ENCODE measurements at places on chromosomes 2 and 18.

GRCh38 chr2:24459224-24460161, 31.6 kb upstream of the NCOA1 start:
- no peak for DNase-seq

GRCh38 chr18:35661483-35662146, 80.1 kb downstream of the GALNT1 start:
- DNase-seq: no peak

DNA sequence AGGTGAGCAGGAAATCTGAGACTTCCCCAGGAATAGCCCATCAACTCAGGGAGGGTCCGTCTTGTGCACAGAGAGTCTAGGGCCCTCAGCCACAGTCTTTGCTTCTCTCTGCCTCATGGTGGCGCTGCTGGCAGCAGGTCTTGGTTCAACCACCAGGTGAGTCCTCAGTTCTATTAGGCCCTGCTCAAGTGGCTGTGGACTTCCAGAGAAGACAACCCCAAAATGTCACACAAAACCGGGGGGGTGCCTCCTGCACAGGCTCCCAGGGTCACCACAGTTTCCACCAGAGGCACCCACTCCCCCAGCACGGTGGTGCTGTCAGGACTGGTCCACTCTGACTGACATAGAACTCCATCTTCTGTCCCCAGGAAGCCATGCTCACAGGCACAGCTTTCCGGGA, 2.4 kb upstream of the CHRNG start:
- DNase-seq: no peak

DNA sequence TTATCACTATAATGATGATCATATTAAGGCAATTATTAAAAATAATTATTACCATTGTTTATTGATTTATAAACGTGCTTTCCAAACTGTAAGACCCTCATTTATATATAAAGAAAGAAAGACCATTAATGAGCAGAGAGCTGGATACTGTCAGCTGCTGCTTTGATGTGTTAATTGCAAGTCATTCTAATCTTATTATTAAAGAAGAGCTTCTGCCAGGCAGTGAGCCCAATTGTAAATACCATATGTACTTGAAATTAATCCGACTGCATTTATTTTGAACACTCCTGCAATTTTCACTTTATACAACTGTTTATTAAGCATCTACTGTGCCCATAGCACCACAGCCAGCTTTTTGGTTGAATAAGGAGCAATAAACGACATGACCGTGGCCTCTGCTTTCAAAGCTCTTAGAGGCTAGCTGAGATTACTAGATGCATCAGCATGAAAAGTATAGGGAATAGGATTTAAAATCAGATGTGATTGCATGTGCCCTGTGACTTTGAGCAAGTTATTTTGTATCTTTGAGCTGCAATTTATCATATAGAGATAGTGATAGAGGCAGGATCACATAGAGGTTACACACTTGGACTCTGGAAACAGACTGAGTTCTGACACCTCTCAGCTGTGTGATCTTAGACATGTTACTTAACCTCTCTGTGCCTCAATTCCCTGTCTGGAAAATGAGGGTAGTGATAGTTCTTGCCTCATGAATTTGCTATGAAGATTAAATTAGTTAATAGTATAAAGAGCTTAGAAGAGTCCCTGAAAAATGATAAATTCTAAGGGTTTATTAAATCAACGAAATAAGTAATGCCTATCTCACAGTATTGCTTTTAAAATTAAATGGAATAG, 83.4 kb downstream of the MYCN start:
- no peak for DNase-seq

DNA sequence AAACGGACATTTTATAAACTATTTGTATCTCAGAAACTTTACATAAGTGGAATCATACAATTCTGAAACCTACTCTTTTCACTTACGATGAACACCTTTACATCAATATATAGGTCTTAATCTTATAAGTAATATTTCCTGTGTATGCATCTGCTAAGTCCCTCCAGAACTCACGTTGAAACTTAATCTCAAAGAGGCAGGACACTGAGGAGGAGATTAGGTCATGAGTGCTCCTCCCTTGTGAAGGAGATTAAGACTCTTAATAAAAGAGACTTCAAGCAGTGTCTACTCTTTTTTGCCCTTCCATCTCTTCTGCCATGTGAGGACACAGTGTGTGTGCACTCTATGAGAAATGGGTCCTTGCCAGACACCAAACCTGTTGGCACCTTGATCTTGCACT, 94.7 kb upstream of the CDKL4 start:
- DNase-seq: no peak

DNA sequence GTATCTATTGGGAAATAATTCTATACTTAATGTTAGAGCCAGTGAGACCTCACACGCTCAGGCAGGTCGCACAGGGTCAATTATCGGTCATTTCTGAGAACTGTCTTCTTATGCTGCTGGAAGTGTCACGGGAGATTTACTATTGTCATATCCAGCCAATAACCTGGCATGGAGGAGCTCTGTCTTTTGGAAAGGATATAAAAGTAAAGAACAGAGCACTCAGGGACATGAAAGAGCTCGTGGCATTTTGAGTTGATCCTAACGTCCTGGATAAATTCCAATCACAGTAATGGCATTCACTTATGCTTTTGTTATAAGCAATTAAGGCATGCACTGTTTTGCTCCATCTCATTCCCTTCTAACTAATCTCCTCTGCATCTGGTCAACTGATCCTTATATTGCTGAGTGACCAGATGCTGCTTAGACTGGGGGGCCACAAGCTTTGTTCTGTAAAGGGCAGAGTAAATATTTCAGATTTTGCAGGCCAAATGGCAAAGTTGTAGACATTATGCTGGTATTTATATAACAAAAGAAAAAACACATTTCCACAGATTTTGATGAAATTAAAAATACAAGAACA, 453.5 kb upstream of the SMIM21 start:
- no peak for DNase-seq
